Neural crest cell (in vitro differentiated cells): ENCODE measurements at places on chromosomes 1 and 21. TPM values are rescaled to one million over a fixed set of nuclear protein-coding genes. Genes with fewer than 3 reads are reported as not detected.

DNA sequence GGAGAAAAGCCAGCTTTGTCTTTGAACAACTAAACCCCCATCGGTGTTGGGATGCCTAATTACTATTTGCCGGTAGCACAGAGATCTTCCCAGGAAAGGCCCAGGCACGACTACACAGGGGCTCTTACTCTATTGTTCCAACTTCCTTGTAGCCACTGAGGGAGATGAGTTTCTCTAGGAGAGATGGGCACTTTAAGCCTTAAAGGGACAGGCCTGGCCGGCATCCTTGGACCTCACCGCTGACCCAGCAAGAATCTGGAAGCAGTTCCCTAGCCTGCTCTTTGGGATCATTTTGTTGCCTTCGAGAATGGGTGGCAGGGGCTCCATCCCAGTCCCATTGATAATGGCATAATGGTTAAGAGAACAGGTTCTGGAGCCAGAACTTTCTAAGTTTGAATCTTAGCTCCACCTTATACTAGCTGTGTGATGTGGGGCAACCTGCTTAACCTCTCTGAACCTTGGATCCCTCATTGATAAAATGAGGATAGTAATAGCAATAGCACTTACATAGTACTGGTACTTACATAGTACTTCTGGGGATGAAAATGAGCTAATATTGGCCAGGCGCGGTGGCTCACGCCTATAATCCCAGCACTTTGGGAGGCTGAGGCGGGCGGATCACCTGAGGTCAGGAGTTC, 239.1 kb upstream of the TMEM51 start:
- no peak for DNase-seq

- no peak for DNase-seq
Observed at GRCh38 chr1:184843732-184844495, 89.3 kb upstream of the EDEM3 start.

DNA sequence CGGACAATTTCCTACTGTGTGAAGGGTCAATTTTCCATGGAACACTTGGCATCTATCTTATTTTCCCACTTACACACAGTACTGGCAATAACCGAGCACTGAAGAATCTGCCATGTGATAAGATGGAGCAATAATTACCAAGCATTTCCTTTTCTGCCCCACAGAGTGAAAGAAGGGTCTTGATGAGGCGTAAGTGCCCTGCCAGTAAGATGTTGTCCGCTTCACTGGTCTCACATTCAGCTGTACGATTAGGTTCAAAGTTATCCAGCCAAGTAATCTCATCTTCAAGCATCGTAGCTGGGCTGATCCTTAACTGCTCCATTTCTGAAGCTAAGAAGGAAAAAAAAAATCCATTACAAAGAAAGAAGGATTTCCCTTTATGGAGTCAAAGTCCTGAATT, 67.8 kb downstream of the PCSK9 start:
- DNase-seq, result no peak

- DNase-seq, result no peak
Observed at GRCh38 chr1:160855181-160855981, 7.3 kb downstream of the CD244 start.

DNA sequence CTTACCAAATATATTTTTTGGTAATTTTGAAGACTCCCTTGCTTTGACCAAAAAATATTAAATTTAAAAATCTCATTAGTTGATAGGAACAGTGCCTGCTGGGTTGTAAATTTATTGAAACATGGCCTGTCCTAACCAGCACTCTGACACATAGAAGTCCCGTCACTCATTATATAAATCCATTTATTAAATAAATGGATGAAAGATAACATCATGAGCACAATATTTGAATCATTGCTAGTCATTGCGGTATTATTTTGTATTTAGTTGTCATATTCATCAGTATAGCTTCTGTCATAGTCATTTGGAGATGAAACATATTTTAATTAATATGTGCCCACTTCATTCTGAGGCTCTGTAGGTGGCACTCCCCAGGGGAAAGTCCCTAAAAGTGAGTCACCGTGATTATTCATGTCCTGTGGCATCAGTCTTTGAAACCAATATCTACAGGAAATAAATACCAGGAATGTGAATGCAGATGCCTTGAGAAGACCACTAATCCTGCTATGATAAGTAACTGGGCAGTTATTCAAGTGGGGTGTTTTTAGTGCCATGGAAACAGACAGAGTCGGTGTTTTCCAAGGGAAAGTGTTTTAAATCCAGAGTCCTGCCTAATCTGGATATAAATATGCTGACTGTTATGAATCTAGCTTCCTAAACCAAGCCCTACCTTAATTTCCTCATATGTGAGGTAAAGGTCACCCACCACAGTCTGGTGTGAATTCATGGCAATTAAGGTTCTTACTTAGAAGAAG, 302.0 kb downstream of the DUSP10 start:
- DNase-seq, result no peak

GRCh38 chr1:184299406-184299790, 87.4 kb upstream of the C1orf21 start:
- no peak for DNase-seq

- no peak for DNase-seq
Observed at GRCh38 chr1:234437423-234438171, 41.4 kb downstream of the TARBP1 start.

DNA sequence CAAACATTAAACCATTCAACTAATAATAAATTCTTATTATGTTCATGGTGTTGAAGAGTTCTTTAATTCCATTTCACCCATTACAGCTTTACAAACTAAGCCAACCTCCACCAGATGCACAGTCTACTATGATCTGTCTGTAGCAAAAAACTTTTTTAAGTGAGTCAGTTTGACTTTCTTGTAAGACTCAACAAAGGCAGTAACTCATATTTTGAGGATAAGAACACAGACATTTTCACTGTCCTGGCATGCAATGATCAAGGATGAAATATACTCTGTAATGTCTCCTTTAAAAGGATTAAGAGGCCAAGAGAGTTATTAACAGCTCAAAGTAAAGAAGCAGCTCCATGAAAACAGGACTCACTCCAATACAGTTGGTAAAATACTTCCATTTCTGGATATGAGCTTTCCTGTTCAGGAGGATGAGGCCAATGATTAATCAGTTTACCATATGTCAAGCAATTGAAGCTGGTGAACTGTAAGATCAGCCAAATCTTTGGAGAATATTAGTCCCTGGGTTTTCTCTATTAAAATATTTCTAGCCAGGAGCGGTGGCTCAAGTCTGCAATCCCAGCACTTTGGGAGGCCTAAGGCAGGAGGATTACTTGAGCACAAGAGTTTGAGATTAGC, 20.6 kb downstream of the XKR8 start:
- DNase-seq, result no peak

GRCh38 chr1:21622466-21623315, 46.5 kb downstream of the RAP1GAP start:
- DNase-seq, result peak; percentile 22

DNA sequence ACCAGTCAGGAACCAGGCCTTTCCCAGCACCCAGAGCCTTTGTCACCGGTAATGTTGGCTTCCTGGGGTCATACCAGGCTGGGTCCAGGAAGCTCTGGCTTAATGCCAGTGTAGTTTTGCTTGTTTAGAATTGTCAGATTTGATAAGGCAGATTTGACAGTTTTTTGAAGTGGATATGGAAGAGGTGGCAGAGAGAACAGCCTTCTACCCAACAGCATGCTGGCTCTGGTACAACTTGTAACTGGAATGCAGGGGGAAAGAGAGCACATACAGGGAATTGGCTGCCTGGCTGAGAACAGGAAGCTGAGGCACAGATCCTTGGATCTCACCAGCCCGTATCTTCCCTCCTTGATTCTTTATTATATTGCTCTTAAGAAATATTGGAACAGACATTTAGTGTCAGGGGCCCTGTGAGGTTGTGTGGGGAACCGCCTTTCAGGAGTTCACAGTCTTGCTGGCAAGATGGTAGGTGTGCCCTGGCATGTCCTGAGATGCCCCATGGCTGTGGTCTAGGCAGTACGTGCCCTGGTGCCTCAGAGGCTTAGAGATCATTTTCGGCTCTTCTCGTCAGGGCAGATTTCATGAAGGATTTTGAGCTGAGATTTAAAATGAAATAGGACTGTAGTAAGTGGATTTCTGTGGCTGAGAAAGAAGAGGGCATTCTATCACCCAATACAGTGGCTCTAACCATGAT, 227.0 kb downstream of the PBX1 start:
- no peak for DNase-seq

DNA sequence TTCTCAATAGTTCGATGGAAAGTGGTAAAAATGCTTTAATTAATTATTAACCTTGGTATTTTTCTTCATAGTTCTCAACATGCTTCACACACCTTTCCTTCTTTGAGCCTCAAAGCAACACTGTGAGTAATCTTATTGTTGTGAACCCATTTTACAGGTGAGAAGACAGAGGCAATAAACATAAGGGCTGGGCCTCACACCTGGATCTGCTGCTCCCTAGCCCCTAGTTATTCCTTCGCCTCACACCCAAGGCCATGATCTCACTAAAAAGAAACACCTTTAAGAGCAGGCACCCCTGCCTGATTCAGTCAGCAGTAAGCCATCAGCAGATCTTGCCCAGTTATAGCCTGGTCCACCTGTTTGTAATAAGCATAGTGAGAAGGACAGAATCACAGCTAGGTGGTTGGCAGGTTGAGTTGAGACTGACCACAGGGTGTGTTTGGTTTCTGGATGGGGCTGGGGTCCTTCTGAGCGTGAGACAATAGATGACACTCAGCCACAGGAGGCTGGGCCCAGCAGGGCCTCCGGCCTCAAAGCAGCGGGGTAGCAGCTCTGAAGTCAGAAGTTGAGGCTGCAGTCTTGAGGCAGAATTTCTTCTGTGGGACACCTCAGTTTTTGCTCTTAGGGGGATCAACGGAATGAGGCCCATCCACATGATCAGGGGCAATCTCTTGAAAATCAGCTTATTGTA, 203.9 kb downstream of the RHOU start:
- no peak for DNase-seq

DNA sequence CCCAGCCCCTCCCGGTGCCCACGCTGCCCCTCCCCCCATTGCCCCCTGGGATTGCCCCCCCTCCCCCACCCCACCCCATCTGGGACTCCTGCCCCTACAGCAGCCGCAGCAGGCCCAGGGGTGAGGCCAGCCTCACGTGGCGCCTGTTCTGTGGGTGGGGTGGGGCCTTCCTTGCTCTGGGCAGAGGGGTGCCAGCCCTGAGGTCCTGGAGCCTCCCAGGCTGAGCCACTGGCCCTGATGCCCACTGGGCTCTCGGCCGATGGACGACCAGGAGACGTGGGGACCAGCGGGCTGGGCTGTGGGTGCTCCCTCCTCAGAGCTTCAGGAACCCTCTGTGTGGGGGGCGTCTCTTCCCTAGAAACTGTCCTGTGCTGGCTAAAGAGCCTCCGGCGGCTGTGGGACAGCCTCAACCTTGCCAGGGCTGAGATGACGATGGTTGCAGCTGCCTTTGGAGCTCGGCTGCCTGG, 5.8 kb upstream of the C1orf159 start:
- DNase-seq, result no peak

GRCh38 chr1:7589774-7590425, 181.2 kb upstream of the VAMP3 start:
- no peak for DNase-seq

GRCh38 chr1:28480308-28480707, 25.5 kb upstream of the RCC1 start:
- no peak for DNase-seq

DNA sequence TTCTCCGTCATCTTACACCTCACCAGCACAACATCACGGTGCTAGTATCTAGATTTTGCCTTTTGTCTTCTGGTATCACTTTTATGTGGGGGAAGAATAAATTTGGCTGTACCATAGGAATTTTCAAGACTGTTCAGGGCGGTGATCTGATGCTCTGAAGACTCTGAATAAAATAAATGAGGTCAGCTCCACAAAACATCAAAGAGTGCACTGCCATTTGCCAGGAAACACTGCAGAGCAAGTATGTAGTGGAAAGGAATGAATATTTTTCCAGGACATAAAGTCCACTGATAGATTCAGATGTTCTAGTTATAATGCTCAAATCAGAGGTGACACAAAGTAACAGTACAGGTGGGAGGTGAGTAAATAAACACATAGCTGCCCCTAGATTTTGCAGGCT, 56.3 kb downstream of the ZP4 start:
- DNase-seq, result no peak

GRCh38 chr1:117632269-117633067, 26.6 kb downstream of the TENT5C start:
- no peak for DNase-seq

DNA sequence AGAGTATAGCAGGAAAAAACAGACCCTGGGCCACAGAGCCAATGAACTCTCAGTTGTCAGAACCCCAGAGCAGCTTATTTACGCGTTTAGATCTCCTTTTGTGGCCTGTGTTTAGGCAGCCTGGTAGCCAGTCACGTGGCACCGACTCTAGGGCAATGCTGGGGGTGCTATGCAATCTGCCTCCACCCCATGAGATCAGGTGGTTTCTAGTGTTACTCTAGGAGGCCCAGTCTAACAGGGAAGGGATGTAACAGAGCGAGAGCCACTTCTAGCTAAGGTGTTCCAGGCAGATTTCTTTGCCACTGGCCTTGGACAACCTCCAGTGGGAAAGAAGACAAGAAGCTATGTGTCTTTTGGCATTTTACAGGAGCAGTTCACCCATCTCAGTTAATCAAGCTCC, 12.0 kb upstream of the A3GALT2 start:
- DNase-seq, result no peak

DNA sequence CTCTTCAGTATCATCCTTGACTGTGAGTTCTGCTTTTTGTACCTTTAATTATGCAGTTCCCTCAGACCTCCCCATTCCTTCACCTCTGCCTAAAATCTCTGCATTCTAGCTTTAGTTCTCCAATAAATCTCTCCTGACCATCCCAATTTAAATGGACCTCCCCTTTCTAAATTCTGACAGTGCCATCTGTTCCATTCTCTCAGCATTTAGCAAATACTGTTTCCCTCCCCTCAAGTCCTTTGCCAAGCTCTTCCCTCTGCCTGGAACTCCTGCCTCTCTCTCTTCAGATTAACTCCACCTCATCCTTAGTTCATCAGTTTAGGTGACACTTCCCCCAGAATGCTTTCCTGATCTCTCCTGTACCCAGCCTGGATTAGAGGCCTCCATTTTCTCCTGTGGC, 54.0 kb upstream of the JUN start:
- no peak for DNase-seq

Gene MARCKSL1
- total RNA-seq, result 943 and 952 TPM in 2 replicates

Gene C1QC
- total RNA-seq, result not detected in 2 replicates

Gene SLC25A33
- total RNA-seq, result 13.3 and 13.5 TPM in 2 replicates

Gene PEX11B
- total RNA-seq, result 18.7 and 22.1 TPM in 2 replicates

Gene PLXNA2
- total RNA-seq, result 35.0 and 37.7 TPM in 2 replicates

Gene PTPN7
- total RNA-seq, result not detected in 2 replicates

Gene NBPF4
- total RNA-seq, result not detected in 2 replicates

Gene ZSWIM5
- total RNA-seq, result 13.1 and 13.2 TPM in 2 replicates

Gene PLEKHG5
- total RNA-seq, result 28.9 and 31.7 TPM in 2 replicates
